NCI-H345 (cell line): ENCODE measurements at places on chromosomes 1 and 21.

GRCh38 chr1:29793101-29793546 lies 556.8 kb downstream of the PTPRU start:
- DNase-seq: peak; percentile 88

DNA sequence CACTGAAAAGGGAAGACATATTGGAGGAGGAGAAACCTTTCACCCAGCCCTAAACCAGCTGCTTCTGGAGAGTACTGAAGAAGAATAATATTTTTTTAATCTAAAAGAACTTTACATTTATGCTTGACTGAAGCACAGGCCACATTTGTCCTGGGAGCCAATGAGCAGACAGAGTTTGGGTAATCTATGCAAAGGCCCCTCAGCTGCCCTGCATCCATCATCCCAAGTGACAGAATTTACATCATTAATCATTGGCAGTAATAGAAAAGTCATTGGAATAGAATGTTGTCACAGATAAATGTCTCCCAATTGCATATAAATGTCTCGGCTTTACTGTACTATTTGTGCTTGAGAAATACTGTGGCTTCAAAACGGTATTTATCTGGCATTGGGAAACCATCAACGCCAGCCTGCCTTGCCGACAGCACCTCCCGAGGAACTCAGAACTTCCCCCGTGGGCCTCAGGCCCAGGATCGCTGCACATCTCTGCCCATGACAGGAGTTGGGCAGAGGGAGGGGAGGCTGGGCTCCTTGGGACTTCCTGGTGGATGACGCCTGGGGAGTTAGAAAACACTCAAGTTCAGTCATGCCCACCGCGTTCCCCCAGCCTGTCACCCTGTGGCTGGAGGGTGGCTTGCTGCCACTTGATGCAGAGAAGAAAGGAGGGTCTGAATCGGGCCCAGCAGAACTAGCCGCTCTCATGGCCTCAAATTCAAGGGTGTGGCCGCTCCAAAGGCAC lies 133.1 kb downstream of the CAMTA1 start:
- DNase-seq: no peak

DNA sequence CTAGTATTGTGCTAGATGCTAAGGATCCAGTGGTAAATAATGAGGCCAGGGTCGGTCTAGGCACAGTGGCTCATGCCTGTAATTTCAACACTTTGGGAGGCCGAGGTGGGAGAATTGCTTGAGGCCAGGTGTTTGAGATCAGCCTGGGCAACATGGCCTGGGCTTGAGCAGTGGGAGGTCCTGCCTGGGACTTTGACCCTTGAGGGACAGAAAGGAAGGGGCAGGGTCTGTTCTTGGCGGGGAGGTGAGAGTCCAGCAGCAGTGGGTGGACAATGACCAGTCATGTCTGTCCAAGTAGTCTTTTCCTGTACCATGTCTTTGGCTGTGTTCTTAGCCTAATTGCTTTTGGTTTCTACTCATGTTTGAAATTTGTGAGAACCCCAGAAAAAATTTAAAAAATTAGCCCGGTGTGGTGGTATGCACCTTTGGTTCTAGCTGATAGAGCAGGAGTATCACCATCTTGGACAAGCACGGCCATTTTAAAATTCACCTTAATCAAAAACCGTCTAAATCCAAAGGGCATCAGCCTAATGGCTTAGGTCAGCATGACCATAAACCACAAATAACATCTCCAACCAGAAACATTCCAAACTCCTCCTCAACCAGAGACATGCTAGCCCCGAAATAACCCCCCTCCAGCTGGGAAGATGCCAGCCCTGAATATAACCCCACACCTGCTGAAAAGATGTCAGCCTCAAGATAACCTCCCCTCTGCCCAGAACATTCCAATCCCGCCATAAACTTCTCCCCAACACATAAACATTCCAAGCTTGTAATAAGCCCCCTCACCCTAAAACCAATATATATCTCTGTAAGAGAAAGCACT lies 6.8 kb upstream of the AK2 start:
- no peak for DNase-seq

DNA sequence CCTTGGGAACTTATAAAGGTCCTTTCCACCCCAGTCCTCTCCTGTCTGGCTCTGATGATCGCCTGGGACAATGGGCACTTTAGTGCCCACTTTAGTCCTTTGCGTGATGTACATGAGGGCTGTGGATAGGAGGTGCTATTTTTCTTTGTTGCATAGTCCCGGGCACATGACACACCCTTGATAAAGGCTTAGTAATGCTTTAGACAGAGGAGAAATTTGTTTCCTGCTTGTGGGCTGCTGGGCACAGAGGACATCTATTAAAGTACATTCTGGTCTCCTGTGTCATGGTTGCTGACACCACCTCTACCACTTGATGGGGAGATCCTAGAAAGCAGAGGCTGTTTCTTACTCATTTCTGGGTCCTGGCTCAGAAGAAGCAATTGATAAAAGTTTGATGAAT lies 5.4 kb upstream of the KNCN start:
- DNase-seq: no peak

GRCh38 chr1:3558036-3558726 lies 53.1 kb downstream of the MEGF6 start:
- DNase-seq: no peak

GRCh38 chr1:3491291-3492246 lies 37.1 kb downstream of the ARHGEF16 start:
- peak; percentile 64 for DNase-seq

DNA sequence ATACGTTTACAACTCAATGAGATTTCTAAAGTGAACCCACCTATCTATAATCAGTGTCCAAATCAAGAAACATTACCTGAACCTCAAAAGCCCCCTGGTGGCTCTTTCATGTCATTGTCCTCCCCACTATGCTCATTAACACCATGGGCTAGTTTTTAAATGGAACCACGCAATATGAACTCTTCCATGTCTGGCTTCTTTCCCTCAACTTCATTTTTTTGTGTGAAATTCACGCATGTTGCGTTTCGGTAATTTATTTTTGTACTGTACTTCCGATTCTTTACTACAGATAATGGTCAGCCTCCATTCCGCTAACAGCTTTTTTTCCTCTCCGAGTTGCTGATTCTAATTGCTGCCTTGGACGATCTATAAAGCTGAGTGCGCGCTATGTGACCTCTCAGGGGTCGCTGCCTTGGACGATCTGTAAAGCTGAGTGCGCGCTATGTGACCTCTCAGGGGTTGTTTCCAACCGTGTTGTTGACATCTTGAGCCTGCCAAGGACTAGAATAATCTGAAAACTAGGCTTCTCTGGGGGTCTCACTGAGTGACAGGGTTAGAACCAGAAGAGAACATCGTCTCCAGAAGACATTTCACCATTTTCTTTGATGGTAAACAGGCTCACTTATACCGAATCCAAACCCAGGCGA lies 1.1 kb upstream of the CACYBP start:
- DNase-seq: peak; percentile 77

GRCh38 chr1:2192031-2192995 lies 2.3 kb downstream of the FAAP20 start:
- no peak for DNase-seq

DNA sequence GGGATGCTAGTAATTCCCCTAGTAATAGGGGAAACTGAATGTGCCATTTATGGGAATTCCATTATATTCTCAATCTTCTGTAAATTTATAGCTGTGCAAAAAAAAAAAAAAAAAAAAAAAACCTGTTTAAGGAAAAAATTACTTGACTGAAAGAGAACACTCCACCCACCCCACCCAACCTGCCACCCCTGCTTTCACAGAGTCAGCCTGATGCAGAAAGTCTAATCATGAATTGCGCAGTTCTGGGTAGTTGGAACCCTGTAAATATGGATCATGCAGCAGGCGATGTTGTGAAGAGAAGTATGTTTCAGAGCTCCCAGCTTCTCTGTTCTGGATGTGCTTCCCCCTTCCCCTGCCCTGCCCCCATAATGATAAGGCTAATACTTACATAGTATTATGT lies 19.6 kb upstream of the LAMC2 start:
- DNase-seq: no peak

- DNase-seq: no peak
Measured at GRCh38 chr1:33860671-33861070, 3.2 kb upstream of the HMGB4 start.

DNA sequence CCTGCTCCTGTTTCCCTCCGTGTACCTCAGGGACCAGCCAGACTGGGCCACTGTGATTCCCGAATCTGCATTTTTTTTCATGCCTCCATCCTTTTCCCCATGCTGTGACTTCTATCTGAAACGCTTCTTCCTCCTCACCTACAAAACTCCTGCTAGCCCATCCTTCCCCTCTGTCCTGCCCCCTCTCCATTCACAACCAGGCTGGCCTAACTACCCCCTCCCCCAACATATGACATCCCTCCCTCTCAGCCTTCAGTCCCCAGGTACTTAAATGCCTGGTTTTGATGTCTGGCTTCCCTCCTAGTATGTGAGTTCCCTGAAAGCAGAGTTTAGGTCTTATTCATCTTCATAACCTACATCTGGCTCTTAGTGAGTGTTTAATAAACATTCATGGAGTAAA lies 82.7 kb downstream of the TAS1R2 start:
- DNase-seq: no peak

GRCh38 chr1:75600781-75601180 lies 10.1 kb downstream of the SLC44A5 start:
- no peak for DNase-seq

GRCh38 chr1:3788756-3789420 lies 7.4 kb downstream of the LRRC47 start:
- DNase-seq: no peak

DNA sequence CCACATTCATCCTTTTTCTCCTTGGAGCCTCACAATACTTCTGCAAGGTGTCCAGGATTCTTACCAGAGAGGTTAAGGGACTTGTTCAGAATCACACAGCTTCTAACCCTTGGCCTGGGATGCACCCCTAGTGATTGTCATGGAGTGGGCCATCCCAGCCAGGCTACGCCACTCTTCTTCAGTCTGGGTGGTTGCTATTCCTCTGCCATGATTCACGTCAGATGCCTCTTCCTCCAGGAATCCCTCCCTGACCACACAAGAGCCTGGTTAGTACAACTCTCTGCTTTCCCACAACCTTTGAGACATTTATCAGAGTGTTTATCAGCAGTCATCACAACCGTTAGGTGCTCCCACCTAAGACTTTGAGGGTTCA lies 121.8 kb downstream of the EPHB2 start:
- DNase-seq: no peak

- peak; percentile 69 for DNase-seq
Measured at GRCh38 chr21:45554477-45555175, 12.4 kb upstream of the SLC19A1 start.

- no peak for DNase-seq
Measured at GRCh38 chr1:198845271-198845670, 206.4 kb downstream of the PTPRC start.

DNA sequence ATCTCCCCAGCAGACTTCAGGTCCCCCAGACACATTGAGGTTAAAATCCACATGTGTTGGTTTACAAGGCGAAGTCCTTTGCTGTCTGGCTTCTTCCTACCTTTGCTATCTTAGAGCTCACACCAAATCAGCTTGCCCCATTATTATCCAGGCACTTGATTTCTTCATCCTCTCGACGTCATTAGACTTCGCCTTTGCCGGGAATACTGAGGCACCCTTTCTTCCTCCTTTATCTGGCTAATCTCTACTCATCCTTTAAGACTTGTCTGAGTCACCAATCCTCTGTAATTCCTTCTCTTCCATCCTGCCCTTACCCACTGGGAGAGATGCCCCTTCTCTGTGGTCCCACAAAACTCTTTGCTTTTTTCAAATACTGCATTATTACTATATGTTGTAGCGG lies 9.2 kb upstream of the XCL2 start:
- DNase-seq: no peak

DNA sequence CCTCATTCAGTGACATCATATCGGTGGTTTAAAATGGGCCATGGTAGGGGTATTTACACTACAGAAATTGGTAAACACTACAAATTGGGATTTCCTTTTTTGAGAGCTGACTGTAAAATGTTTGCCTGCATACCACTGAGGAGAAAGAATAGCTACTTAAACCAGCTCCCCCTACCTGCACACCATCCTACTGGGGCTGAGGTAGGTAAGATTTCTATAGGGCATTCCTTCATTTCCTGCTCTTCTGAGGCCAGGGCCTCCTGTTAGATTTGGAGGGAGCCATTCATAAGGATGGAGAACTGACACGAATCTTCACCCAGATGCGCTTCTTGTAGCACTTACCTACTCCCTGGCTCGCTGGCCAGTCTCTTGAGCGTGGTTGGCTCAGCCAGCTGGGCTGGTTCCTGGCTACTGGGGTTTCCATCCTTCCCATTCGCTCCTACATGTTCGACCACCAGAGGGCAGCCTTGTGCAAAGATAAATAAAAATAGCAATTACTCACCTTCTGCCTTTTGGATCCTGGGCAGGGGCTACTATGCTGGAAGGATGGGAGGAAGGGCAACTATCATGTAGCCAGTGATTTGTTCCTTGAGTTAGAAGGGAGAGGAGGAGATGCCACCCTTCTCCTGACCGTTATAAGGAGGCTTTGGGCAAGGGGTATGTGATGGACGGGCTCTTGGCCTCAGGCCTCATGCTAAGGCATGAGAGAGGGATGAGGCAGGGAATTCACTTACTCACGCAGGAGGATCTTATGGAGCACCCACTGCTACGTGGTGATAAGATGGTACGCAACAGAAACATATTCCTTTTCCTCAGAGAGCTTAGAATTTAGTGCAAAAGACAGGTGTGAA lies 10.7 kb downstream of the OPTC start:
- peak; percentile 76 for DNase-seq

DNA sequence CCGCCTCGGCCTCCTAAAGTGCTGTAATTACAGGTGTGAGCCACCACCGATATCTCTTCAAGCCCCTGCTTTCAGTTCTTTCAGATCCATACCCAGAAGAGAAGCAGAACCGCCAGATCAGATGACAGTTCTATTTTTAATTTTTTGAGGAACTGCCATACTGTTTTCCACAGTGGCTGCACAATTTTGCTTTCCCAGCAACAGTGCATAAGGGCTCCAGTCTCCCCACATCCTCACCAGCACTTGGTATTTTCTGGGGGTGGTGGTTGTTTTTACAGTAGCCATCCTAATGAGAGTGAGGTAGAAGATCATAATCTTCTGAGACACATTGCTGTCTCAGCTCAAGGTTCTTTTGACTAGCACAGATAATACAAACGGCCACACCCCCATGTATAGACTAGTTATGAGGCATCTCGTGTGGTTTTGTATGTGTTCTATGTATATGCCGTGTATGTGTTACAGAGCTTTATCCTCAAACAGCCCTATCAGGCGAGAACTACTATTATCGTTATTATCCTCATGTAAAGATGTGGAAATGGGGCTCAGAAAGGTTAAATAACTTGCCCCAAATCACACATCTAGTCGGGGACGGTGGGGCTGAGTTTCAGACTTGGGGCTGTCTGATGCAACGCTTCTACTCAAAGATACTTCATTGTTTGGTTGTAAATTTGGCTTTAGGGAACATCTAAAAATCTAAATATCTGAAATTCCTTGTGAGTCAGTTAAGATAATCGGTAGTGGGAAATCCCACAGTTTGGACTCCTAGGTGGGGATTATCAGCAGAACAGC lies 12.0 kb downstream of the FHAD1 start:
- no peak for DNase-seq

- DNase-seq: no peak
Measured at GRCh38 chr21:32094804-32095203, 184.0 kb downstream of the MIS18A start.
